ENCODE measurements at places on chromosomes 3 and 15.

GRCh38 chr3:39110041-39110639 lies 2.7 kb downstream of the TTC21A start:
- H3K4me1 ChIP-seq, result peaks cover 37% of the 10 kb centered on the region
- no peak overlapping the region for H3K27ac ChIP-seq
- H3K27me3 ChIP-seq, result peaks cover 8% of the 10 kb centered on the region
- no peak for DNase-seq
- H3K36me3 ChIP-seq, result peaks cover 7% of the 10 kb centered on the region
- H3K4me3 ChIP-seq, result no peak overlapping the region

- no peaks in the 10 kb centered on the region for H3K36me3 ChIP-seq
- no peak overlapping the region for H3K4me3 ChIP-seq
- no peak overlapping the region for H3K27ac ChIP-seq
- H3K4me1 ChIP-seq, result no peaks in the 10 kb centered on the region
- no peak for DNase-seq
Measured at GRCh38 chr15:33908406-33908805, 59.9 kb upstream of the CHRM5 start.

GRCh38 chr3:178306432-178307115 lies 229.7 kb upstream of the KCNMB2 start:
- no peak for DNase-seq
- no peaks in the 10 kb centered on the region for H3K27me3 ChIP-seq
- no peaks in the 10 kb centered on the region for H3K4me1 ChIP-seq
- no peak overlapping the region for H3K27ac ChIP-seq
- H3K4me3 ChIP-seq, result no peak overlapping the region

GRCh38 chr15:50135031-50135551 lies 16.1 kb upstream of the ATP8B4 start:
- peak overlapping the region; percentile 24 for H3K4me3 ChIP-seq
- peak; percentile 73 for DNase-seq
- peak overlapping the region; percentile 89 for H3K27ac ChIP-seq

- no peaks in the 10 kb centered on the region for H3K27me3 ChIP-seq
- H3K4me1 ChIP-seq, result peaks cover 72% of the 10 kb centered on the region
- peak; percentile 61 for DNase-seq
- peak overlapping the region; percentile 87 for H3K27ac ChIP-seq
- peaks cover 36% of the 10 kb centered on the region for H3K36me3 ChIP-seq
Measured at GRCh38 chr15:52558196-52558595, 10.6 kb downstream of the ARPP19 start.

- peaks cover 25% of the 10 kb centered on the region for H3K27me3 ChIP-seq
- peaks cover 4% of the 10 kb centered on the region for H3K4me1 ChIP-seq
- H3K27ac ChIP-seq, result no peak overlapping the region
- no peak overlapping the region for H3K4me3 ChIP-seq
- DNase-seq, result no peak
Measured at GRCh38 chr3:45084361-45084760, 58.3 kb downstream of the CLEC3B start.

- DNase-seq, result no peak
- peak overlapping the region; percentile 22 for H3K27ac ChIP-seq
- no peak overlapping the region for H3K4me3 ChIP-seq
Measured at GRCh38 chr3:171189394-171190080, 163.0 kb upstream of the SLC2A2 start.

DNA sequence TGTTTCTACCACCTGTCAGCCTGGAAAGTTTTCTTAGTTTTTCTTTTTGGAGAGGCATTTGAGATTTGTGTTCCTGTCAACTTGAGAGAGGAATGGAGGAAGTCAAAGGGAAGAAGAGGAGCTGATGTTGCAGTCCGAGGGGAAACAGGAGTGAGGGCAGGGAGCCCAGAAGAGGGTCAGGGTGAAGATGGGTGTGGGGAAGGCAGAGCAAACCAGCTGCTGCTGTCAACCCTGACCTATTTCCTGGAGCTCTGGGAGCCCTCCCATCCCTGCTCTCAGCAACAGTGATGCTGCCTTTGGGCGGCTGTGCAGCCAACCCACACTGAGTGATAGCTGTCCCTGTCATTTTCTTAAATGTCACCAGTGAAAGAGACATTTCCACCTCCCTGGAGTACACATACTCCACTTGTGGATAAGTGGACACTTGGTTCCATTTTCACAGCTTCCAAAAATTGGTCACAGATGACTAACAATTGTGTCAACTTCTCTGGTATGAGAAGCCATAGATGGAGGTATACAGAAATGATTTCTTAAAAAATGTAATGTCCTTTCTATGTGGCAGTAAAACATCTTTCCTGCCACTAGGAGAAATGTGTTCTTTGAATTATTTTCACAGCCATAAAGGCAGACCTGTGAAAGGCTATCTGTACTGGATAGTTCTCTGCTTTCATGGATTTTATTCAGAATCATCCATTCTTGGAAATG lies 556.3 kb upstream of the TBL1XR1 start:
- H3K36me3 ChIP-seq, result no peaks in the 10 kb centered on the region
- no peaks in the 10 kb centered on the region for H3K4me1 ChIP-seq
- H3K27me3 ChIP-seq, result no peaks in the 10 kb centered on the region

GRCh38 chr3:98454929-98455328 lies 8.1 kb upstream of the OR5K1 start:
- no peak for DNase-seq
- peaks cover 14% of the 10 kb centered on the region for H3K27me3 ChIP-seq
- no peaks in the 10 kb centered on the region for H3K4me1 ChIP-seq
- no peak overlapping the region for H3K27ac ChIP-seq

DNA sequence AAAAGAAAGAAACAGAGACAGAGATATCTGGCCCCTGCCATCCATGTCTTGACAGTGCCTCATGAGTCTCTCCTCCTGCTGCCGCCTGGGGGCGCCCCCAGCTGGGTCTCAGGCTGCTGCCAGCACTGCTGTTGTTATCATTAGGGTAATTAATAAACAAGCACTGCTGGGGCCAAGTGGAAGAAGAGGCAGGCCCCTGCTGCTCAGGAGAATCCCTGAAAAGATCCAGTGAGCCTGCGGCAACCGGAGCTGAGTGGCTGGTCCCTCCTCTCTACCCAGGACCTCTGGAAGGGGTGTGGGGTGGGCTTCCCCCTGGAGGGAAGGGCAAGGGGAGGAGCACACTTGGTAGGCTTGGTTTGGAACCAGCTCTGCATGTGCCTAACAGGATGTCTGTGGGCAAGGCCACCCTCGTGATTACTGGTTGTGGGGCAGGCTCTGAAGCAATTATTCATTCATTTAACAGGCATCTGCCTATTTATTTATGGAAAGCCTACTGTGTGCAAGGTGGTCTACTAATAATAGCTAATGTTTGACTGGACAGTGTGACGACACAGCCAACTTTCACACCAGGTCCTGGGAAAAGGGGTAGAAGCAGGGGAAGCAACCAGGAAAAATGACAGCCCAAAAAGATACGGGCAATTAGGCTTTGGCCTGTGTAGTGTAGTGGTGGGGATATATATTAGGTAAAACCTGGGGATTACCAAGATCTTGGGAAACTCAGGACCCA lies 1.2 kb upstream of the TYRO3 start:
- H3K27ac ChIP-seq, result peak overlapping the region; percentile 89
- H3K4me3 ChIP-seq, result peak overlapping the region; percentile 92
- H3K27me3 ChIP-seq, result peaks cover 46% of the 10 kb centered on the region
- peaks cover 2% of the 10 kb centered on the region for H3K36me3 ChIP-seq

GRCh38 chr3:77147836-77148578 lies 108.1 kb downstream of the ROBO2 start:
- H3K27ac ChIP-seq, result no peak overlapping the region
- H3K4me3 ChIP-seq, result no peak overlapping the region
- no peaks in the 10 kb centered on the region for H3K4me1 ChIP-seq
- no peaks in the 10 kb centered on the region for H3K36me3 ChIP-seq

GRCh38 chr3:56595975-56596840 lies 39.2 kb downstream of the CCDC66 start:
- peaks cover 13% of the 10 kb centered on the region for H3K4me1 ChIP-seq
- H3K36me3 ChIP-seq, result peaks cover 55% of the 10 kb centered on the region
- H3K27me3 ChIP-seq, result no peaks in the 10 kb centered on the region
- no peak overlapping the region for H3K27ac ChIP-seq
- H3K4me3 ChIP-seq, result no peak overlapping the region

- H3K27ac ChIP-seq, result peak overlapping the region; percentile 76
- peaks cover 62% of the 10 kb centered on the region for H3K4me1 ChIP-seq
- no peak overlapping the region for H3K4me3 ChIP-seq
- peaks cover 1% of the 10 kb centered on the region for H3K27me3 ChIP-seq
- DNase-seq, result peak; percentile 59
- peaks cover 2% of the 10 kb centered on the region for H3K36me3 ChIP-seq
Measured at GRCh38 chr15:63891079-63891767, 57.5 kb upstream of the HERC1 start.

- peaks cover 2% of the 10 kb centered on the region for H3K36me3 ChIP-seq
- DNase-seq, result no peak
- H3K4me3 ChIP-seq, result no peak overlapping the region
- no peak overlapping the region for H3K27ac ChIP-seq
- H3K4me1 ChIP-seq, result no peaks in the 10 kb centered on the region
- H3K27me3 ChIP-seq, result peaks cover 30% of the 10 kb centered on the region
Measured at GRCh38 chr3:193754719-193755118, 161.7 kb downstream of the OPA1 start.

- H3K4me1 ChIP-seq, result peaks cover 82% of the 10 kb centered on the region
- peak overlapping the region; percentile 70 for H3K27ac ChIP-seq
- peaks cover 7% of the 10 kb centered on the region for H3K36me3 ChIP-seq
- H3K27me3 ChIP-seq, result no peaks in the 10 kb centered on the region
Measured at GRCh38 chr3:46283881-46284450, 41.7 kb downstream of the CCR3 start.

GRCh38 chr3:192487033-192487432 lies 240.3 kb downstream of the FGF12 start:
- no peak for DNase-seq
- H3K4me1 ChIP-seq, result no peaks in the 10 kb centered on the region
- no peak overlapping the region for H3K4me3 ChIP-seq
- H3K27me3 ChIP-seq, result no peaks in the 10 kb centered on the region
- H3K36me3 ChIP-seq, result no peaks in the 10 kb centered on the region
- no peak overlapping the region for H3K27ac ChIP-seq

DNA sequence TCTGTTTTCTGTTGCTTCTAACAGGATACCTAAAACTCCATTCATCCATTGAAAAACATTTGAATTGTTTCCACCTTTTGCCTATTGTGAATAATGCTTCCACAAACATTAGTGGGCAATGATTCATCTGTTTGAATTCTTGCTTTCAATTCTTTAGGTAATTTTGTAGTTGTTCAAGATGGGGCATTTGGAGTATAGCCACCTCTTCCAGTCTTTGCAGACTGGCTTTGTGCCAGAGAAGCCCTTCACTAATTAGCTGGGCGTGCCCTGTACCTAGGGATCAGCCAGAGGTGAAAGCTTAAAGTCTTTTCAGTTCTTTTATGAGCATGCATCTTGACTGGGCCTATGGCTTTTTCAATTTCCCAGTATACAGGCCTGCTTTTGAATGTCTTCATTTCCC lies 10.9 kb downstream of the RTP1 start:
- no peak for DNase-seq
- no peak overlapping the region for H3K4me3 ChIP-seq
- H3K27ac ChIP-seq, result no peak overlapping the region
- H3K27me3 ChIP-seq, result peaks cover 13% of the 10 kb centered on the region

- H3K27ac ChIP-seq, result no peak overlapping the region
- H3K27me3 ChIP-seq, result no peaks in the 10 kb centered on the region
- peaks cover 19% of the 10 kb centered on the region for H3K36me3 ChIP-seq
Measured at GRCh38 chr3:63937661-63938651, 25.8 kb upstream of the SCAANT1 start.

GRCh38 chr3:12489368-12489767 lies 5.1 kb downstream of the TSEN2 start:
- peaks cover 25% of the 10 kb centered on the region for H3K4me1 ChIP-seq
- peaks cover 31% of the 10 kb centered on the region for H3K36me3 ChIP-seq
- H3K27ac ChIP-seq, result no peak overlapping the region
- no peak for DNase-seq
- no peaks in the 10 kb centered on the region for H3K27me3 ChIP-seq

- H3K27ac ChIP-seq, result no peak overlapping the region
- H3K36me3 ChIP-seq, result no peaks in the 10 kb centered on the region
- no peaks in the 10 kb centered on the region for H3K27me3 ChIP-seq
- no peak for DNase-seq
- peaks cover 8% of the 10 kb centered on the region for H3K4me1 ChIP-seq
- H3K4me3 ChIP-seq, result no peak overlapping the region
Measured at GRCh38 chr3:50393061-50393460, 33.7 kb upstream of the TMEM115 start.

DNA sequence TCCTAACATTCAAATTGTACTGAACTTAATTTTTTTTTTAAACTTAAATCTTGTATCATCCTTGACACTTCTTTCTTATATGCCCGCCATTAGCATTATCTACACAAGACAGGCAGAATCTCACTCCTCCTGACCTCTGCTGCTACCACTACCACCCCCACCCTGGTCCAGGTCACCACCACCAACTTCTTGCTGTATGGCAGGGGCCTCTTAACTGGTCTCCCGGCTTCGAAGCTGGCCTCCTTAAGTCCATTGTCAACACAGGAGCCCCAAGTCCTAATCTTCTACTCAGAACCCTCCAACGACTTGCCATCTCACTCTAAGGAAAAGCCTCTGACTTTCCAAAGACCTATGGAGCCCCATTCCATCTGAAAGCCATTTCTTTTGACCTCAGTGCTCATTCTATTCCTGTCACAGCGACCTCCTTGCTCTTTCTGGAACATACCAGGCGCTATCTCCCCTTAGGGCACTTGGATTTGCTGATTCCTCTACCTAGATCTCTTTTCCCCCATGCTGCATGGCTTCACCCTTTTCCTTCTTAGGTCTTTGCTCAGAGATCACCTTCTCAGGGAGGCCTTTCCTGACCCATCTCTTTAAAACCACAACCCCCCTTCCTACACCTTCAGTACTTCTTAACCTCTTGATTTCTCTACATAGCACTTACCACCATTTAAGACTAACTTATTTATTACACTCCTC lies 2.6 kb downstream of the PRC1 start:
- peaks cover 14% of the 10 kb centered on the region for H3K36me3 ChIP-seq
- no peaks in the 10 kb centered on the region for H3K27me3 ChIP-seq
- peak overlapping the region; percentile 5 for H3K4me3 ChIP-seq
- no peak for DNase-seq
- peak overlapping the region; percentile 25 for H3K27ac ChIP-seq

- H3K27ac ChIP-seq, result no peak overlapping the region
- H3K36me3 ChIP-seq, result no peaks in the 10 kb centered on the region
- H3K27me3 ChIP-seq, result peaks cover 11% of the 10 kb centered on the region
- no peaks in the 10 kb centered on the region for H3K4me1 ChIP-seq
Measured at GRCh38 chr15:73852507-73852906, 20.9 kb upstream of the TBC1D21 start.

DNA sequence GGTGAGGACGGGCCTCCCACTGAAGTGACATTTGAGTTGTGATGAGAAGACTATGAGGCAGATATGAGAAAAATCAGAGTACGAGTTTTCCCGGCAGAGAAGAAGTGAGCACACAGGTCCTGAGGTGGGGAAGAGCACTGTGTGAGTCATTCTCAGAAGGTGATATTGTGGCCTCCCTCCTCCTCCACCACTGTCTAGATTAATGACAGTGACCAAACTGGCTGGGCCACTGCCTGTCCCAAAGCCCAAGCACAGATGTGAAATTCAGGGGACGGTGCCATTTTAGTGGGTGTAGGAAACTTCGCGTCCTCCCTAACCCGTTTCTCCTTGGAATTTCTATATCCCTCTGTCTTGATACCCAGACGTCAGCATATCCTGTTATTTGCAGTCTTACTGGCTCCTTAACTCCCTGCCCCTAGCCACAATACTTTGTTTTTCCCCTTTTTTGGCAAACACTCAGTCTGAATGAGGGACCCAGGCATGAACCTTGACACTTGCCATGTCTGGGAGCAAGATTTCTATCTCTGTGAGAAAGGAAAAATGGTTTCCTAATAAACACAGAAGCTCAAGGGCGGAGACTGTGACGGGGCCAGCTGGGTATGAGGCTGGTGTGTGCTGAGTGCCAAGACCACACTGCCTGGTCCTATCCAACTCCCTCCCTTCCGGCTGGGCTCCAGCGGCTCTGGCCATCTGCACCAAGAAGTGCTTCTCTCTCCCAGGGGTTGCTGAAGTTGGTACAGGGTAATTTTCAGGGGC lies 15.2 kb downstream of the PRICKLE2 start:
- H3K27ac ChIP-seq, result no peak overlapping the region
- H3K4me3 ChIP-seq, result no peak overlapping the region
- peaks cover 2% of the 10 kb centered on the region for H3K27me3 ChIP-seq
- DNase-seq, result no peak
- no peaks in the 10 kb centered on the region for H3K36me3 ChIP-seq

All from activated T-helper 1 cell treated with anti-CD3 and anti-CD28 coated beads, Interleukin-12 subunit alpha, Interleukin-12 subunit beta, Interleukin-2, Interleukin-4 antibody, amounts not matched to agents 30 ng/mL and 10 ng/mL and 1 ng/mL, durations not matched to agents 14 hours and 24 hours and 36 hours (primary cell).